Activated naive CD8-positive, alpha-beta T cell treated with anti-CD3 and anti-CD28 coated beads, Interleukin-2, amount 10 ng/mL, durations not matched to agents 7 days and 5 days (primary cell): ENCODE measurements at places on chromosomes 7 and 10. TPM values are rescaled to one million over a fixed set of nuclear protein-coding genes. Genes with fewer than 3 reads are reported as not detected.

ICA1 gene
- 2.4 TPM for total RNA-seq

ENTPD1 gene
- total RNA-seq = 10.9 TPM

NKX1-2 gene
- total RNA-seq = not detected

PKD2L1 gene
- total RNA-seq = not detected

AKR1D1 gene
- not detected for total RNA-seq

NPC1L1 gene
- total RNA-seq = not detected

CCDC7 gene
- total RNA-seq = 28.4 TPM

KIF11 gene
- total RNA-seq = 53.7 TPM

GDF2 gene
- total RNA-seq = not detected

SRGN gene
- 162 TPM for total RNA-seq

SLC26A3 gene
- total RNA-seq = not detected

SPDYE1 gene
- total RNA-seq = 0.11 TPM

ZFYVE27 gene
- 43.4 TPM for total RNA-seq

FOXL3 gene
- not detected for total RNA-seq

SEMA3C gene
- 0.11 TPM for total RNA-seq

SPRN gene
- not detected for total RNA-seq

PNLIPRP3 gene
- total RNA-seq = not detected

DHTKD1 gene
- 19.2 TPM for total RNA-seq

SFTPA1 gene
- not detected for total RNA-seq
